ENCODE measurements at places on chromosomes 5 and 9. TPM values are rescaled to one million over a fixed set of nuclear protein-coding genes. Genes with fewer than 3 reads are reported as not detected.

PGGT1B gene
- polyA plus RNA-seq, result 5.8 TPM

ARPC5L gene
- 55.7 TPM for polyA plus RNA-seq

PCDHGC4 gene
- 0.34 TPM for polyA plus RNA-seq

AKNA gene
- polyA plus RNA-seq, result 16.8 TPM

PCDHGA9 gene
- polyA plus RNA-seq, result not detected

CD14 gene
- polyA plus RNA-seq, result 9.2 TPM

GPX8 gene
- polyA plus RNA-seq, result 1.1 TPM

TMEM38B gene
- polyA plus RNA-seq, result 6.8 TPM

RC3H2 gene
- polyA plus RNA-seq, result 10.2 TPM

KIAA0825 gene
- 0.51 TPM for polyA plus RNA-seq

RUFY1 gene
- polyA plus RNA-seq, result 43.4 TPM

ISL1 gene
- 0.54 TPM for polyA plus RNA-seq

GRCh38 chr9:137602661-137603060, 2.8 kb upstream of the ARRDC1 start:
- no peak for DNase-seq

- DNase-seq, result no peak
These were observed 137.4 kb downstream of the PLK2 start for GRCh38 chr5:58322453-58322852.

GRCh38 chr5:6659941-6660684, 26.9 kb downstream of the SRD5A1 start:
- no peak for DNase-seq

- DNase-seq, result no peak
These were observed 337 bp upstream of the DMAC1 start for GRCh38 chr9:7799944-7800285.

DNA sequence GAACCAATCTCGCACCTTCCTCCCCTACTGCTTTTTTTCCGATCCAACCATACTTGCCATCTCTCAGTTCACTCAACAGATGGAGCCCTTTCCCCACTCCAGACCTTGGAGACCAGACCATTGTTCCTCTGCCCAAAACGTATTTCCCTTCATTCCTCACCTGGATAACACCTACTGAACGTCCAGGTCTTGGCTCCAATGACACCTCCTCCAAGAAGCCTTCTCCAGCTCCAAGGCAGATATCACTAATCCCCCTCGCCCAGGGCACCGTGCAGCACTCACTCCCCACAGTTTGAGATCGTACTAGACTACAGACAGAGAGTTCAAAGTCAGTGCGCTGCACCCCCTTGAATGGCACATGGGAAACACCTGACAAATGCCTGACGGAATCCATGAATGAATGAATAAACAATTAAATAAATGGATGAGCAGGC, 47.1 kb upstream of the AKNA start:
- DNase-seq, result peak; percentile 41

DNA sequence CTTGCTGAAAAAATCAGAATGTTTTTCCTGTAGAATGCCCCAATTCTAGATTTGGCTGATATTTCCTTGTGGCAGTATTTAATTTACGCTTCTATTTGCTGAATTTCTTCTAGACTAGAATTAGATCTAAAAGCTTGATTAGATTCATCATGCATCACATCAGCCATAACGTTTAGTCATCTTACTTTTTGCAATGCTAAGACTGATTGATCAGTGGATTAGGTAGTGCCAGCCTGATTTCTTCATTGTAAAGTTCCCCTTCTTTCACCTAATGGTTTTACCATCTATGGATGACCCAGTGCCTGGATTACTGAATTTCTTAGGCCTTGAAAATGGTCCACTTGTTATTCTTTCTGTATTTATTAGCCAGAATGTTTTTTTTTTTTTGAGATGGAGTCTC, 83.9 kb downstream of the PBX3 start:
- DNase-seq, result no peak

DNA sequence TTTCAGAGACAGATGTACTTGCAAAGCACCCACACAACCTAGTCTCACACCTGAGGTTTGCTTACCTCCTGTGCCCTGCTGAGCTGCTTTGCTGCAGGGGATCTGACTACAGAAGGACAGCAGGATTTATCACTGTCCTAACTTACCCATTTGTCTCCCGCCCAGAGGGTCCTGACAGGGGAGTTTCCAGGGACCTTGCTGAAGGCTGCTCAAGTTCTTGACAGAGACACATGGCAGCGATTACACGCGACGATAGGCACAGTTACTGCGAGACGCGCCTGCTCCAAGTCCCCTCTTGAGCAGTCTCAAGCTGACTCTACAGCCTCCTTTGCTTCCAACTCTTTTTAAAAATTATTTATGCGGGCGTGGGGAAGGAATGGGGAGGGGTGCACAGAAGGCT, 24.6 kb upstream of the GALNT10 start:
- DNase-seq, result no peak

GRCh38 chr5:142145106-142145900, 36.7 kb downstream of the NDFIP1 start:
- peak; percentile 79 for DNase-seq

DNA sequence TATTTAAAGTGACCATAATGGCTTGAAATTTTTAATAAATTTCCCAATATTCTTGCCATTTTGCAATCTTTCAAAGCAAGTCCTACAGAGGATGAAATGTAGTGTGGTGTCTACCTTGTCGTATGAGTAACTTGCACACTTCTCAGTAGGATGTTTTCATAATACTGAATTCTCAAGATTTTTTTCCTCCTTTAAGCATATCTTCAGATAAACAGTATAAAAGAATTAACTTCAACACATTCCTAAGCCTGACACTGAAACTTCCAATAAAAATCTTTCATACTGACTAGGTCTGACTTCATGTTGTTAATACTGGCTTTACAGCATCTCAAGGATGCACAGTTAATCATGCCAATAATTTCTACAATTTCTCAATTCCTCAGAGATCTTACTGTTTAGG, 62.0 kb downstream of the DROSHA start:
- no peak for DNase-seq

GRCh38 chr5:127206320-127207113, 84.1 kb upstream of the MEGF10 start:
- no peak for DNase-seq

- no peak for DNase-seq
These were observed 139.3 kb downstream of the LHFPL2 start for GRCh38 chr5:78509145-78509865.

GRCh38 chr5:34047774-34048572, 5.0 kb upstream of the C1QTNF3 start:
- DNase-seq, result no peak

GRCh38 chr5:69084903-69085302, 8.9 kb upstream of the SLC30A5 start:
- DNase-seq, result no peak

DNA sequence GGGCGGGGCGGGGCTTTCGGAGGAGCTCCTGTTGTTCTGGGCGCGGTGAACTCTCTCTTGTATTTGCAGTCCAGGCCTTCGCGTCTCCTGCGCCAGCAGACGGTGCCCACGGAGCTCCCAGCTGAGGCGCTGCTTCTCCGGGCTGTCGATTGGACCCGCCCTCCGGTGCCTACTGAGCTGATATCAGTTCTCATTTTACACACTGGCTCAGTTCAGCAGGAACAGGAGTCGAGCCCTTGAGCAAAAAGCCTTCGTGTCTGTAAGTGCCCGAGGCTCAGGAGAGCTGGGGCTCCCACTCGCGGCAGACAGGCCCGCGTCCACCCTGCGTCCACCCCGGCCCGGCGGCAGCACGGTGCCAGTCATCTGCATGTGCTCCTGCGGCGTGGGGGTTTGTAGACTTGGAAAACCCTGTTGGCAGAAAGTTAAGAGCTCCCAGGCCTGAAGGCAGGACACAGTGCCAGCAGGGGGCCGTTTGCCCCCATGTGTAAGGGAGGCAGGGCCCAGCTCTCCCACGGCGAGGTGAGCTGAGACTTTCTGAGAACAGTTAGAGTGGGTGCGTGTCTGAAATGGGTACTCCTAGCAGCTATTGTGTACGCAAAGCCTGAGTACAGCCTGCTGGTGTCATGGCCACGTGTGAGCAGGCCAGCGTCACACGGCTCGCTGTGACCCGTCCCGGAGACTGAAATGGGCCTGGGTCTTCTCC, 231.5 kb downstream of the FANCC start:
- no peak for DNase-seq

- no peak for DNase-seq
These were observed 63.0 kb downstream of the ADAMTS12 start for GRCh38 chr5:33828626-33829308.

DNA sequence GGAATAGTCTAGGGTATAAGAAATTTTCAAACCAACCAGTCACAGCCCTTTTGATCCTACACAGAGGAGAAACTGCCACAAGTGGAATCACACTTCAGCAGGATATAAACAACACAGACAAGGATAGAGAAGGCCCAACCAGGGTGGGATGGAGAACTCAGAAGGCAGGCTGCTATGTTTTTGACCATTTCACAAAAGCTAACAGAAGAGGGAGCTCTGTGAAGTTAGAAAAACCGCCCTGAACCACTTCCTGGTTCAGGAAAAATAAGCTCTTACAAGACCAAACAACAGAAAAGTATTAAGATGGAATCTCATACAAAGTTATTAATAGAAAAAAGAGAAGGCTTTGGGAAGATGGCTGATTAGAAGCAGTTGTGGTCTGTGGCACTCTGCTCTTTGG, 960 bp upstream of the IFNB1 start:
- peak; percentile 19 for DNase-seq

- DNase-seq, result no peak
These were observed 669.9 kb downstream of the MTRR start for GRCh38 chr5:8538821-8539220.

GRCh38 chr5:119996128-119996527, 366.8 kb downstream of the FAM170A start:
- DNase-seq, result no peak

- DNase-seq, result no peak
These were observed 83.2 kb upstream of the LIFR start for GRCh38 chr5:38639377-38640358.

DNA sequence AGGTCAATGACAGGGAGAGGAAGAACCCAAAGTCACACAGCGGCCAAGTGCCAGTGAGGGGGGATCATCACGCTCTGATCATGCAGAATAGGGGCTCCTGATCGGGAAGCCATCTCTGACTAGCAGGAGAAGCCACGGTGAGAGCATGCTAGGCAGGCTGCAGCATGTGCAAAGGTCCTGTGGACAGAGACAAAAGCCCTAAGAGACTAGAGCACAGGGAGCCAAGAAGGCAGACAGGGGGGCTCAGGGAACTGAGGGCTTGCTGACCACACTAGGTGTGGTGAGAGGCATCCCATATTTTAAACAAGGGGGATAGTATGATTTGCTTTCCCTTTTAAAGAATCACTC, 195.1 kb downstream of the CDK5RAP2 start:
- no peak for DNase-seq

DNA sequence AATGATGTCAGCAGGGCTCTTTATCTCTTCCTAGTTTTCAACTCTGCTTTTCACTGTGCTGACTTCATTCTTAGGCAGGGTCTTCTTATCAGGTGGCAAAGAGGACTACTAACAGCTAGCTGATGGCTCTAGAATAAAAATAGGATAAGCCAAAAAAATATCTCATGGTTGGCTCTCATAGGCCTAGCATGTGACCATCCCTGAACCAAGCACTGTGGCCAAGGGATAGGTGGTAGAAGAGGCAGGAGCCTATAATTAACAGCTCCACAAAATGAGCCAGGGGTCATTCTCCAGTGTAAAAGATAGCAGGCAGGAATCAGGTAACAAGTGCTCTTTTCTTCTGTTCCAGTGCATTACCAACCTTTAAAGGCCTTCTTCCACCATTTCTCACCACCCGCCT, 21.1 kb downstream of the ANKDD1B start:
- no peak for DNase-seq

DNA sequence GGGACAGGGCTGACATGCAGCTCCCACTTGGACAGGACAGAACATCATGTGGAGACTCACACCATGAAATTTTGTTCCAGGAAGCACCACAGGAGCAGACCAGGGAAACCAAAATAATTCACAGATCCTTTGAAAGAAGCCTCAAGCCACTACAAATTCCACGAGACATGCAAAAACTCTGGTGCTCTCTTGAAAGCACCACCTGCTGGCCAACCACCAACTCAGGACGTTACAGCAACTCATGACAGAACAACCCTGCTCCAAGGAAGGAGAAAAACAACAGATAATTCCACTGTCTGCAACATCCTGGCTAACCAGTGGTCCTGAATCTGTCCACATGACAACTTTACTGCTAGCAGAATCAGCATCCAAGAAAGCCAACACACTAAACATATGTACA, 516.0 kb downstream of the SPATA31D1 start:
- DNase-seq, result no peak

DNA sequence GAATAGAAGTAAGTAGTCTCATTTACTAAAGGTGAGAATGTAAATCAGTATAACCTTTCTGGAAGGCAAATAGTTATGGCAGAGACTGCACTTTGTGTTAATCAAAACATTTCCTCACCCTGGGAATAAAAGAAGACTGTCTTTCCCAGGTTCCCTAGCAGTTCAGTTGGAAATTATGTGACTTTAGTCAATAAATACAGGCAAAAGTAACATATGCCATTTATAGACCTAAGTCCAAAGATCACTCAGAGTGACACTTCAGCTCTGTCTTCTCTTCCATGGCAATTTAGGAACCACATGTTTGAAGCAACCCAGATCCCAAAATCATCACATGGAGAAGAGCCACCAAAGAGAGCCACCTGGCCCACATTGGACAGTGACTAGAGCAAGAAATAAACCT, 160.7 kb upstream of the SV2C start:
- no peak for DNase-seq

GRCh38 chr5:66793049-66793448, 196.9 kb downstream of the MAST4 start:
- no peak for DNase-seq

DNA sequence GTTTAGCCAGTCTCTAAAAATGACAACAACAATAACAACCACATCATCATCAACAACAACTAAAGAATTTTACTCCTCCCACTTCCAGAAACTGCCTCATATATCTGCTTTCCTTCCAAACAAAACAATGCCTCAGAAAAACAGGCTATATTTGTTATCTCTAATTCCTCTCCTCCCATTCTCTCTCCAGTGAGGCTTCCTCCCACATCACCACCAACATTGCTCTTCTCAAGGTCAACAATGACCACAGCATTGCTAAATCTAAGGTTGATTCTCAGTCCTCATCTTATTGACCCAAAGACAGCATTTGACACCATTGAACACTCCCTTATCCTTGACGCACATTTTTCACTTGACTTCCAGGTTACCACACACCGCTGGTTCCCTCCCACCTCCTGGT, 38.1 kb upstream of the PRUNE2 start:
- no peak for DNase-seq

GRCh38 chr9:125189011-125189360, 617 bp downstream of the PPP6C start:
- peak; percentile 24 for DNase-seq

DNA sequence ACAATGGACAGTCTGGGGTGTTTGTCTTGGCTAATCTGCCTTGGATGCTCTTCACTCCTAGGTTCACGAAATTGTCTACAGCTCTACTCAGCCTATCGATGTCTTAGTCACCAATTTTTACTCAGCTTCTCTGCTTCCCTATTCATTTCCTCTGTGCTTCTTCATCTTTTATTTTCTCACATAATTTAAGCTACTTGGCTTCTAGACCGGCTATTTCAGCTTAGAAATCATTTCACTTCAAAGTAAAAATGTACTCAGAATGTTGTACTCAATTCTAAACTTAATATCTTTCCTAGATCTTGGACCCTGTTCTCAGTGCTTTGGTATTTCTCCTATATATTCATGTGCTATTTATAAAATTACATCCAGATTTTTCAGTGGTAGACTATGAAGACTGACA, 430.0 kb upstream of the FTMT start:
- DNase-seq, result no peak

Measured in small intestine (tissue), 16 donors.